HepG2 (cell line): ENCODE measurements at places on chromosomes 7 and 10. TPM values are rescaled to one million over a fixed set of nuclear protein-coding genes. Genes with fewer than 3 reads are reported as not detected.

LIPK gene
- total RNA-seq, result not detected in 2 replicates

NKX2-3 gene
- total RNA-seq, result not detected in 2 replicates

- H3K36me3 ChIP-seq, result no peaks in the 10 kb centered on the region
- H3K4me1 ChIP-seq, result no peaks in the 10 kb centered on the region
- no peaks in the 10 kb centered on the region for H3K27me3 ChIP-seq
- H3K4me3 ChIP-seq, result no peak overlapping the region
Observed at GRCh38 chr7:142611566-142612236, 137.6 kb upstream of the PRSS1 start.

DNA sequence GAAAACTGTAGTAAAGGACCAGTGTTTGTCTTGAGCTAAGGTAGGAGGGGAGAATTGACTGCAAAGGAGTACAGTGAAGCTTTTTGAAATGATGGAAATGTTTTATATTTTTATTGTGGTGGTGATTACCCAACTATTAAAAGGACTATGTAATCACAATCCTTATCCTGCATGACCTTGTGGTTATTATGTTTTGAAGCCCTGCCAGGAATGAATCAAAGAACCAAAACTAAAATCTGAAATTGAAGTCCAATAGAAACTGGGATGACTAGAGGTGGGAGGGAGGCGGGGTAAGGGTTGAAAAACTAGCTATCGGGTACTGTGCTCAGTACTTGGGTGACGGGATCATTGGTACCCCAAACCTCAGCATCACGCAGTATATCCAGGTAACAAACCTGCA lies 8.2 kb downstream of the CCDC7 start:
- no peaks in the 10 kb centered on the region for H3K36me3 ChIP-seq
- H3K27ac ChIP-seq, result no peak overlapping the region
- H3K27me3 ChIP-seq, result no peaks in the 10 kb centered on the region
- DNase-seq, result no peak

DNA sequence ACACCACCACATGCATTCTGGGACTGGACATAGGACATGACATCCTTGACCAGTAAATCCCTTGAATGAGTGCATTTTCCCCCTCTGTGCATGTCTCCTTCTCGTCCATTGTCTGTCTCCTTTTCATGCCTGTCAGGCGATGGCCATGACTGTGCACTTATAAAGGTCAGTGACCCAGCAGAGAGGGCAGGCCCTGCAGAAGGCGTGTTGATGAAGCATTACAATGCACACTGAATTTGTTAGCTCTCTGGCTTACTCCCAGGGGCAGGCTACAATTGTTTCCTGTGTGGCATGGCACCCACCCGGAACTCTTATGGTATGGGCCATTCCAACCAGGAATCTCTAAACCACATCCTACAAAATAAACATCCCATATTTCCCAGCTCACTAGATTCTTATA lies 71.1 kb downstream of the SAMD9 start:
- H3K36me3 ChIP-seq, result no peaks in the 10 kb centered on the region
- no peaks in the 10 kb centered on the region for H3K27me3 ChIP-seq
- peaks cover 21% of the 10 kb centered on the region for H3K4me1 ChIP-seq
- no peak overlapping the region for H3K27ac ChIP-seq

- H3K27ac ChIP-seq, result no peak overlapping the region
- no peaks in the 10 kb centered on the region for H3K27me3 ChIP-seq
- no peak overlapping the region for H3K4me3 ChIP-seq
- H3K4me1 ChIP-seq, result no peaks in the 10 kb centered on the region
- H3K36me3 ChIP-seq, result peaks cover 9% of the 10 kb centered on the region
- no peak for DNase-seq
Observed at GRCh38 chr7:129030440-129030839, 24.5 kb downstream of the TNPO3 start.

DNA sequence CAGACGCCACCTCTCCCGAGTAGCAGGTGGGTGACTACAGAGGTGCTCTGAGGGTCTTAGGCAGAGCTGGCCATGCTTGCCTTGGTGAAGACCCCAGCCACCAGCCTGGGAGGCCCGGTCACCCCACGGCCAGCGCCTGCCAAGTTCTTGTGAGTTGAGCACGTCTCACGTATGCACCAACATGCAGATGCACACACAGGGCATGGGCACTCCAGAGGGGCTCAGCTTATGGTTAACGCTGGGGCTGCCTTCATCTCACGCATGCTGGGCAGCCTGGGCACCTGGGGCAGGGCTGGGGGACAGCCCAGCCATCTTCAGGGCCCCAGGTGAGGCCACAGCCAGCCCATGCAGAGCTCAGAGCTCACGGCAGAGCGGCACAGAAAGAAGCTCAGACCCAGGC lies 41.0 kb downstream of the PTPRN2 start:
- no peaks in the 10 kb centered on the region for H3K27me3 ChIP-seq
- no peak overlapping the region for H3K27ac ChIP-seq
- H3K4me1 ChIP-seq, result peaks cover 22% of the 10 kb centered on the region
- H3K36me3 ChIP-seq, result peaks cover 1% of the 10 kb centered on the region
- no peak for DNase-seq
- no peak overlapping the region for H3K4me3 ChIP-seq
